ENCODE measurements at places on chromosomes 5 and 9.

- DNase-seq, result no peak
Measured at GRCh38 chr9:34321451-34321850, 7.6 kb downstream of the KIF24 start.

DNA sequence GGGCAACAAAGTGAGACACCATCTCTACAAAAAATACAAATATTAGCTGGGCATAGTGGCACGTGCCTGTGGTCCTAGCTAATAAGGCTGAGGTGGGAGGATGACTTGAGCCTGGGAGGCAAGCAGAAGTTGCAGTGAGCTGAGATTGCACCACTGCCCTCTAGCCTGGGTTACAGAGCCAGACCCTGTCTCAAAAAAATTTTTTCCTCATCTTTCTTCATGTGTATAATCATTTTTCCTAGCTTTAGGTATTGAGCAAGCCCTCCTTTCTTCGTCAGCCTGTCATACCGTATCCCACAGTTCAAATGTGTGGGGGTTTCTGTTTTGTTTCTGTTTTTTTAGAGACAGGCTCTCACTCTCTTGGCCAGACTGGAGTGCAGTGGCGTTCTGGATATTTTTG lies 41.3 kb downstream of the EHMT1 start:
- DNase-seq, result no peak

- no peak for DNase-seq
Measured at GRCh38 chr9:89872426-89872912, 267.7 kb downstream of the GADD45G start.

DNA sequence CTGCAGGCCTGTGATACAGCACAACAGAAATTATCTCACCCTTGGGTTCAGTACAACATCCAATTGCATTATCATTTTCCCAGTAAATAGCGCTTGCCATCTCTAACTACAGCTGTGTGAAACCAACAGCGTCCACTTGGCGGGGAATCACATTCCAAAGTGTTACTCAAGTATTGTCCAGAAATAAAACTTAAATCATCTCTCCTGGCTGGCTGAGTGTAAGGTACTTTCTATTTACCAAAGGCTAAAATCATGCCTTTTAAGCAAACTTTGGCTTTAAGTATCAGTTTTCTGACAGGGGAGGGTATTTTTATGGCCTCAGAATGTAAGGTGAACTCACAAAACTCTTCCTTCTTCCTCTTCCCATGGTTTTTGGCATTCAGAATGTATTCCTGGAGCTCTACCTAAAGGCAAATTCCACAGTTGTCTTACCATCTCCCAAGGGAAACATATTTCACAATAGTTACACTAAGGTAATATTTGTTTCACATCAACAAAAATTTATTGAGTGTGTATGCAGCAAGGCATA lies 205.6 kb upstream of the MPDZ start:
- no peak for DNase-seq

DNA sequence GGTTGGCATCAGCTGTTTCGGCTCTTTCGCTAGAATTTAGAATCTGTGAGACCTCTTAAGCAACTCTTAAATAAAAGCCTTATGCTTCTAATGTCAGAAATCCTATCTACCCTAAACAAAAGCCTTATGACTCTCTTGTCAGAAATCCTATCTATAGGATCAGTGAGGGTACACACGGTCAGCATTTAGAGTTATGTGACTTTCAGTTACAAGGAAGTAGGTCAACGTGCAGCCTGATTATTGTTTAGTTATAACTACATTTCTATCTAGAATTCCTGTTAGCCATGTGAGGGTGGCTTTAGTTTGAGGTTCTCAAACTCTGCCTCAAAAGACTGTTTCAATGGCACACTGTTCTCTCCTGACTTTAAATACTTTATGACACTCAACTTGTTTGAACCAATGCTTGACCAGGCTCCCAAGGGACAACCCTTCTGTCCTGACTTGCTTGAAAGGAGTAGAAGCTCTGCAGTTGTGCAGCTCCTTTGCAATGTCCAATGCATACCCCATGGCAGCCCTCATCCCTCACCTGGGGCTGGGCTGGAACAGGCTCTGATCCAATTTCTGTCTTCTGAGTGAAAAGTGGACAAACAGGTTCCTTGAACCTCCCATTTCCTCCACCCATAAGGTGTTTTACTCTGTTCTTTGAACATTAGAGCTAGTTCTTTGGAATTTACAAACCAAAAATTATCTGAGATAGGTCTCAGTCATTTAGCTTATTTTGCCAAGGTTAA lies 251.6 kb upstream of the PIK3R1 start:
- no peak for DNase-seq

GRCh38 chr9:116905171-116905588 lies 218.1 kb downstream of the TRIM32 start:
- DNase-seq, result no peak

DNA sequence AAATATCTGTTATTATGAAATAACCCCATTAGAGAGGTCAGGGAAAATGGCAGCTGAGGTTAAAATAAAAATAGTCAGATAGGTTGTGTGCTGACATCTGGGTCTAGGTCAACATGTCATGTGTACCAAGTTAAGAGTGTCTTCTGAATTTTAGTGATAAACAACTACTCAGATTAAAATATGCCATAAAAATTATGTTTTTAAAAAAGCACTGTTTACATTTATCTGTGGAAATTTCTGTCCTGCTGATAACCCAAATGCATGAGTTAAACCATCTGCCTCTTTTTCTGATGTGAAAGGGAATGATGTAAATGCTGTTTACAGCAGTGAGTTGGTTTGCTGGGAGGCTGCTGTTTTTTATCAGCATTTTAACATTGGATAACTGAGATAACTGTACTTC lies 361.2 kb upstream of the TARS1 start:
- DNase-seq, result no peak

- no peak for DNase-seq
Measured at GRCh38 chr5:68190619-68191018, 24.9 kb upstream of the PIK3R1 start.

GRCh38 chr9:128092199-128092977 lies 24.4 kb downstream of the SLC25A25 start:
- DNase-seq, result no peak

- DNase-seq, result no peak
Measured at GRCh38 chr9:4741365-4742089, 525 bp upstream of the AK3 start.

GRCh38 chr5:80234116-80234948 lies 21.5 kb downstream of the SERINC5 start:
- DNase-seq, result no peak

DNA sequence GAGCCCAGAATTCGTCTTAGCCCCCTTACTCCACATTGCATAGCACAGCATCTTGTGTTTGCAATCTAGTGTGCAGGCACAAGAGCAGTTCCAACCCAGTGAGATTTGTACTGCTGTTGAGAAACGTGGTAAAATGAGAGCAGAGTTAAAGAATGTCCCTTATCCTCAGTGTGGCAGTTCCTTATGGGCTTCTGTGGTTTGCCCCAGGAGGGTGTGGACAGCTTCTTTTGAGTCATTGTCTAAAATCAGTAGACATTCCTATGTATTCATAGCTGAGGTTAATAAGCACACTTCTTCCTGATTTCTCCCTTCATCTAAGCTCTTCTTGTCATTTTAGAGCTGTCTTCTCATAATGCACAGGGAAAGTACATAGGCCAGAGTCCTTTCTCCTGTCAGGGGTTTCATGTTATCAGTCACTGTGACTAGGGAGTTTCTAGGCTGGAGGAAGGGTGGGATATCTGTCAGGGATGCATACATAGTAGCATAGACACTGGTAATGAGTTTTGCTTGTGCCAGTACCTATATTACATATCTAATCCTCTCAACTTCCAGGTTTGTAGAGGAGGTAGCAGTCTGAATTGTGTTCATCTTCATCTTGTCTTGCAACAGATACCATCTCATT lies 2.0 kb upstream of the CAVIN4 start:
- no peak for DNase-seq

- DNase-seq, result no peak
Measured at GRCh38 chr9:128344931-128345605, 4.7 kb downstream of the SLC27A4 start.

- no peak for DNase-seq
Measured at GRCh38 chr9:117354244-117354847, 60.5 kb downstream of the ASTN2 start.

DNA sequence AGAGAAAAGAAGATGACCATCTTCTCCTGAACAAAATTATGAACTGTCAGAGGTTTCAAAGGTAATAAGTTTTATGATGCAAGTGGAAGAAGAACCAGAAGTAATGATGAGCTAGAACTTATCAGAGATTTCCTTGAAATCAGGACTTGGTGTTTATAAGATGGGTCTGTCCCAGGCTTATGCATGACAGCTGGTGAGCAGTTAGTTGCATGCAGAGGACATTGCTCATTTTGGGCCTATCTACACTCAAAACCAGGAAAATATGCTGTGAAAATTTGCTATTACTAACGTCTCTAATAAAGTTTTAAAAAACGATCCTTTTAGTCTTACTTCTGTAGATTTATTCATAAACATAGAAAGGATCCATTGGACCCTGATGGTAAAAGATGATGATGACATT lies 6.6 kb upstream of the STC2 start:
- no peak for DNase-seq

DNA sequence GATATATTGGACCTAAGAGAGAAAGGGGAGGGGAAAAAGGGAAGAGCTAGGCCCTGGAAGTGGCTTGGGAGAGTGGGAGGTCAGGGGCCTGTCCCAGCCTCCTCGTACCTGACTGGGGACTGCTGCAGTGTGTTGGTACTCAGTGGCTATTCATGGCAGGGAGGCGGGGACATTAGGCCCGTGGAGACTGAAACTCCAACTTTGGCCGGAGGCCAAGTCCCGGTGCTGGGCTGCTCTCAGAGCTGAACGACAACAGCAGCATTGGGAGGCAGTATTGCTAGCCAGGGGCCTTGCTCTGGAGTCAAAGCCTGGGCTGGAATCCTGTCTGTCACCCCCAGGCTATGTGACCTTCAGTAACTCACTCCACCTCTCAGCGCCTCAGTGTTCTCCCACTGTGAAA lies 37.8 kb downstream of the NEURL1B start:
- no peak for DNase-seq

GRCh38 chr5:9058666-9059065 lies 487.2 kb downstream of the SEMA5A start:
- DNase-seq, result no peak

DNA sequence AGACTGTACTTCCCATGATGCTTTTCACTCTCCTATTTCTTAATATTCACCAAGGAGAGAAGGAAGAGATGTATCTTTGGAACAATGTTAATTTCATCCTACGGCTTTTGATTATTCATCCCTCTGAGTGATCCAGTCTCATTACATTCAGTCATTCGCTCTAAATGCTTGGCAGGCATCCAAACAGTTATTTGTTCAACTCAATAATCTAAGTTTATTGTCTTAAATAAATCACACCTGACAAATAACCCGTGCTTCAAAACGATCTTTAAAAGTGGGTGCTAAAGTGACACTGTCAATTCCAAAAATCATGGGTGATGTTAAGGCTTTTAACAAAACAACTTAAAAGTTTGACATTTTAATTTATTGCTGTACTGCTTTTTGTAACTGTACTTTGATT lies 233.1 kb downstream of the RASEF start:
- DNase-seq, result no peak

GRCh38 chr9:134623258-134624066 lies 18.1 kb upstream of the COL5A1 start:
- no peak for DNase-seq

- no peak for DNase-seq
Measured at GRCh38 chr9:110187126-110187525, 20.8 kb downstream of the C9orf152 start.

DNA sequence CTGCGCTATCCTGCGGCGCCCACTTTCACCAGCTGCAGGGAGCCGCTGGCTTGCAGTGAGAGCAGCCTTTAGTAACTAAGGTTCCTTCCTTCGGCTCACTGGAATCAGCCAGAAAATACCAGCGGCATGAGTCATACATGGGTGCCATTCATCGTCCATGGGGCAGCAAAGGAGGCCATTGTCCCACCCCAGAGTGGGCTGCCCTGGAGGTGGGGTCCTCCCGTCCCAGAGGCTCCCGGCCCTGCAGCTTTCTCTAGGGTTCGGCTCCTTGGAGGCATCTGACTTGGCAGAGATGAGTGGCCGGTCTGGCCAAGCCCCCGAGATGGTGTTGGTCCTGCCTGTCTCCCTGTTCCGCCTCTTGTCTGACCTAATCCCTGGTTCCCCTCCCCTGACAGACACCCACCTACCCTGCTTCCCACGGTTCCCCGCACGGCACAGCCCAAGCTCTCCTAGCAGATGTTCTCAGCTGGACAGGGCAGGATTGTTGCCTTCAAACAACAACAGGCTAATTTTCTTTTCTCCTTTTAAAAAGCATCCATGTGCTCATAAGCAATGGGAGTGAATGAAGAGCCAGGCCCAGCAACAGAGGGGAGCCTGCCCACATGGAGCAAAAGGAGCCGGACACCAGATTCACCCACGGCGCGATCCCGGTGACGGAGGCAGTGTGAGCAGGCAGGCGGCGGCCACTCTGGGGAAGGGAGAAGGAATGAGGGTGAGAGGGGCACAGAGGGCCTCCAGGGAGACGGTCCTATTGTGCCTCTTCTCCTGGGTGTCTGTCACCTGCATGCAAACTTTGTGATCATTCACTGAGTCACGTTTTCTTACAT lies 97.0 kb upstream of the COL5A1 start:
- DNase-seq, result no peak

DNA sequence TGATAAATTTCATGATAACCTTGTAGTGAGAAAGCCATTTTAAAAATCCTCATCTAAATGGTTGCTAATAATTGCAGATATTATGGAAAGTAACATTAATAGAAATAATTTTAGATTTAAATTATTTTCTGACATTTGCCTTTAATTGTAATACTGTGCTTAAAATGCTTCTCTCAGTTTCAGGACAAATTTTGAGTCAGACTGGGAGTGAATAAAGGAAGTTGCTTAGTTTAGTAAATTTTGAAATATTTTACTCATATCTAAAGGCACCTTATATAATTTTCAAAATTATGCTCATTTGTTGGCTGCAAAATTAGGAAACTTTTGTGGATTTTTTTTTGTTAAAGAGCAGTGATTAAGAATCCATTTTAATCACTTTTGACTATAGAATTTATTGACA lies 93.8 kb downstream of the CSNK1G3 start:
- no peak for DNase-seq

DNA sequence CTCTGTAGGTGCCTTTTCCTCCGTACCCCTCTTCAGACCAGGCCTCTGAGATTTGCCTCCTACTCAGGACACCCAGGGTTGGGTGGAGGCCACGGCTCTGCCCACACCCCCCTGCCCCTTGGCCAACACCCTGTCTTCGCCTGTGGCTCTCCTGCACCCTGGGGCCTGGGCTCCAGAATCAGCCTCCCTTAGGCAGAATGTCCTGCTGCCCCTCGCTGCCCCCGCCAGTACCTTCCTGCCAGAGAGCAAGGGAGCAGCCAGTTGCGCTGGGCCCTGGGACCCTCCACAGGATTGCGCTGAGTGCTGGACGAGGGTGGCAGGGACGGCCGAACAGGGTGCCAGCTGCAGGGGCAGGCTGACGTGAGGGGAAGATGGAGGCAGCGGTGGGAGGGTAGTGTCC lies 53.5 kb downstream of the COL5A1 start:
- no peak for DNase-seq

GRCh38 chr5:59760785-59761348 lies 132.7 kb downstream of the PDE4D start:
- DNase-seq, result no peak

DNA sequence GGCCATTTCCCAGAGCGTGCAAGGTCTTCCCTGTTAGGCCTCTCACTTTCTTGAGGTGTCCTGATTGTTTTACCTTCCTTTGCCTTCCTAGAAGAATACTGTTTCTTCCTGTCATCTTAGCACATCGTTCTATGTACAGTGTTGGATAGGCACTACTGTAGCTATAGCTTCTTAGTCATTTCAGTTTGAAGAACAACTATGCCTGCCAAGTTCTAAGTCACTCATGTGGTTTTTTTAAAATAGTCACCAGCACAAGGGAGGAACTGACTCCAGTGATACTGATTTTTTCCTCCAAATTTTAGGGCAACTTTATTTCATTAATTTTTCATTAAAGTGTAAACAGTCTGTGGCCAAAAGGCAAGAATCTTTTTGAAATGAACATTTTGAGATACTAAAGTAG lies 122.4 kb upstream of the NR5A1 start:
- DNase-seq, result no peak
